Activated T-cell treated with anti-CD3 and anti-CD28 coated beads, Interleukin-2, amount 50 U/mL, for 4 hours (primary cell): ENCODE measurements at places on chromosomes 11 and 22. TPM values are rescaled to one million over a fixed set of nuclear protein-coding genes. Genes with fewer than 3 reads are reported as not detected.

DNA sequence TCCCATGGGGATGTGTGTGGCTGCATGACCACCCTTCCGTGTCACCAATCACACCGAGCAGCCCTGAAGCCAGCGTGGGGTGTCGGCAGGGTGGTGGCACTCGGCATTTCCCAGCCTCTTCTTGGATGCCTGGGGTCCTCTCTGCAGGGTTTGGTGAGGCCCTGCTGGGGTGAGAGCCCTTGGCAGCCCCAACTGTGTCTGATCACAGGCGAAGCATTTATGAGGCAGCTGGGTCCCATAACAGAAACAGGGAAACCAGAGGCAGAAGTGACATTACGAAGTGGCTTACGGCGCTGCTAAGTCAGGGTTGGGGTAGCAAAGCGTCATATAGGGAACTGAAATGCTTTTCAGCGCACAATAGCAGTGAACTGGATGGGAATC is 92.3 kb upstream of the SEPTIN5 start:
- DNase-seq: no peak

GRCh38 chr22:19393704-19394103 is 37.8 kb downstream of the HIRA start:
- DNase-seq: no peak

- no peak for DNase-seq
These were observed 9.0 kb upstream of the DLAT start for GRCh38 chr11:112016088-112016764.

DNA sequence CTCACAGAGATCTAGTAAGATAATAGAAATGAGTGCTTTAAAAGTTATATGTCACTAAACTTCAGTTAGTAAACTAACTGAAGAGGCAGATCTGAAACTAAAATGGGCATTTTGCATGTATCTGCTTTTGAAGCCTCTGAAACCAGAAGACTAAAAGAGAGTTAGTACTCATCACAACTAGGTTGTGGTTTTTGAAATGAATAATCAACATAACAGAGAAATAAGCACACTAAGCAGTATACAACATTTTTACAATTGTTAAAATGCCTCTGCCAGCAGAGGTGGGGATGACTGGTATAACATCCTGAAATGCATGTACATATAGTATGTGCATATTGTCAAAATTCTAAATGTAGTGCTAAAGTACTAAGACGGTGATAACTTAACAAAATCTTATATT is 564.5 kb downstream of the DLG2 start:
- DNase-seq: no peak

NAALAD2 gene
- total RNA-seq: not detected

DNA sequence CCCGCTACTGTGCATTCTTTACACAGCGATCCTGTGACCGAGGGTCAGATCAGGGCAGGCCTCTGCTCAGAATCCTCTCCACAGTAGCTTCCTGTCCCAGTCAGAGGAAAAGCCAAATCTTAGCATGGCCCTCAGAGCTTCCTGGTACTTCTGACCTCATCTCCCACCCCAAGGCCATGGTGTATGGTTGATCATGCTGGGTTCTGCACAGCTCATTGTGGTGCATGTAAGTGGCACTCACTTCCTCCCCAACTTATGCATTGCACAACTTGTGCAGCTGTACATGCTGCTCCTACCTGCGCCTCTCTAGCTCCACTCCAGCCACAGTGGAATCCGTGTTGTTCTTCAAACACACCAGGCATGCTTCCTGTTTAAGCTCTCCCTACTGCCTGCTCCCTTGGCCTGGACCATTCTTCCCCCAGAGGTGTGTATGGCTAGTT is 20.3 kb downstream of the BMAL1 start:
- no peak for DNase-seq
